ENCODE measurements at places on chromosomes 4 and X.

GRCh38 chr4:138572007-138572406 is 329.9 kb upstream of the SLC7A11 start:
- DNase-seq = no peak

GRCh38 chr4:104868958-104869357 is 277.7 kb upstream of the TET2 start:
- no peak for DNase-seq

- DNase-seq = no peak
Observed at GRCh38 chr4:119100655-119101054, 35.0 kb upstream of the MYOZ2 start.

DNA sequence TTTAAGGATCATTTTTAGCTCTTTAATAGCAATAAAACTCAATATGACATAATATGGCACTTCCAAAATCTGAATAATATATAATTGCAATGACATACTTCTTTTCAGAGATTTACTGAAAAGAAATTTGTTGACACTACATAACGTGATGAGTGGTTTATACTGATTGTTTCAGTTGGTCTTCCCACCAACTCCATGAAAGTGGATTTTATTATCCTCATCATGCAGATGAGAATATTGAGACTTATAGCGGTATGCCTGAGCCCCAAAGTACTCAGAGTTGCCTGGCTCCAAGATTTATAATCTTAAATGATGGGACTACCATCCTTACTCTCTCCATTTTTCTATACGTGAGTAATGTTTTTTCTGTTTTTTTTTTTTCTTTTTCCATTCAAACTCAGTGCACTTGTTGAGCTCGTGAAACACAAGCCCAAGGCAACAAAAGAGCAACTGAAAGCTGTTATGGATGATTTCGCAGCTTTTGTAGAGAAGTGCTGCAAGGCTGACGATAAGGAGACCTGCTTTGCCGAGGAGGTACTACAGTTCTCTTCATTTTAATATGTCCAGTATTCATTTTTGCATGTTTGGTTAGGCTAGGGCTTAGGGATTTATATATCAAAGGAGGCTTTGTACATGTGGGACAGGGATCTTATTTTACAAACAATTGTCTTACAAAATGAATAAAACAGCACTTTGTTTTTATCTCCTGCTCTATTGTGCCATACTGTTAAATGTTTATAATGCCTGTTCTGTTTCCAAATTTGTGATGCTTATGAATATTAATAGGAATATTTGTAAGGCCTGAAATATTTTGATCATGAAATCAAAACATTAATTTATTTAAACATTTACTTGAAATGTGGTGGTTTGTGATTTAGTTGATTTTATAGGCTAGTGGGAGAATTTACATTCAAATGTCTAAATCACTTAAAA is 15.3 kb downstream of the ALB start:
- DNase-seq = no peak

GRCh38 chr4:83629945-83630721 is 94.2 kb downstream of the GPAT3 start:
- no peak for DNase-seq

GRCh38 chr4:52094376-52095145 is 43.5 kb downstream of the SPATA18 start:
- no peak for DNase-seq

- DNase-seq = no peak
Observed at GRCh38 chr4:25001509-25001908, 29.2 kb downstream of the LGI2 start.

GRCh38 chrX:108734426-108734825 is 1.9 kb downstream of the IRS4 start:
- no peak for DNase-seq

GRCh38 chrX:10278716-10279115 is 121.9 kb downstream of the CLCN4 start:
- DNase-seq = no peak

DNA sequence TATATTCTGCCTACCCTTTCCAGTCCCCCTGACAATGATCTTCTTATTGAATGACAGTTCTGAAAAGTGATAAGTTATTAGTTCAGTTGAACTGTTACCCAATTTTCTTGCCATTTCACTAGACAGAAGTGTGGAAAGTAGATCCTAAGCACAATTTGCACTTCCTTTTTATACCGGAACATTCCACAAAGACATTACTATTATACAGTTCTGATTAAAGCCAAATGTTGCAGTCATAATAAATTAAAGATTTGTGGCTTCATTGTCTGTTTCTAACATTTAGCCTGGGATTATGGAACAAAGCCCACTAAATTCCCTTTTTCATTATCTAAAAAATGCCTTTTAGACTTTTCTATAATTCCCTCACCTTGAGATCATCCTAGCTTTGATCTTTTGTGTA is 13.8 kb downstream of the SH3BGRL start:
- DNase-seq = no peak

- DNase-seq = no peak
Observed at GRCh38 chr4:117773064-117773936, 261.0 kb upstream of the NDST3 start.

DNA sequence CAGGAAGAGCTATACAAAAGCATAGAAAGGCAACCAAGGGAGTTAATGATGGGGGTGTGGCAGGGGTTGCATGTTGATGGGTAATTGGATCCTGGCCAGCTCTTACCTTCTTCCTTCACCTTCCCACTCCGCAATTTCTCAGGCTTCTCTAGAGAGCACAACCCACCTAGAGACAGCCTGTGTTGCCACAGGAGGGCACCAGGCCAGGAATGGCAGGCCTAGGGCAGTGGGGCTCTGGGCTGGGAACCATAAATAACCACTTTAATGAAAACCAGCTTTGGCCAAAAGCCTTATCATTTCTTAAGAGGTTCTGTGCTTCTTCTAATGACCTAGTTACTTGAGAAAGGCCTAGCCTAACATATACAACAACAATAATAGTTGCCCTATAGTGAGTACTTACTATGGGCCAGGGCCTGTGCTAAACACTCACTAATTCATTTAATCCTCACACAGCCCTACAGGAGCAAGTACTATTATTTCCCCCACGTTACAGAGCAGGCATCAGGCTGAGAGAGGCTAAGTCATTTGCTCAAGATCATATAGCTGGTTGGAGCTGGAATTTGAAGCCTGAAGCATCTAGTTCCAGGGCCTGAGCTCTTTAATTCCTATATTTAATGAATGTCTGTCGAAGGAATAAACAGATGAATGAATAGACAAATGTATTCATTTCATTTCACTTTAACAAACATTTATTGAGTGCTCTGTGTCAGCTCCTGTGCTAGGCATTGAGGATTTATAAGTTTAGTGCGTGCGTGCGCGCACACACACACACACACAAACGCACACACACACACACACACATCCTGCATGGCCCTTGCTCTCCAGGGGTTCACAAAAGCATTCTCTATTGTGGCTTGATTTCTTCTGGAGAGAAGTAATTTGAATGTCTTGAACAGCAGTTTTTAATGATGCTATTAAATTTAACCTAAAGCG is 66.8 kb downstream of the RTL9 start:
- DNase-seq = no peak

DNA sequence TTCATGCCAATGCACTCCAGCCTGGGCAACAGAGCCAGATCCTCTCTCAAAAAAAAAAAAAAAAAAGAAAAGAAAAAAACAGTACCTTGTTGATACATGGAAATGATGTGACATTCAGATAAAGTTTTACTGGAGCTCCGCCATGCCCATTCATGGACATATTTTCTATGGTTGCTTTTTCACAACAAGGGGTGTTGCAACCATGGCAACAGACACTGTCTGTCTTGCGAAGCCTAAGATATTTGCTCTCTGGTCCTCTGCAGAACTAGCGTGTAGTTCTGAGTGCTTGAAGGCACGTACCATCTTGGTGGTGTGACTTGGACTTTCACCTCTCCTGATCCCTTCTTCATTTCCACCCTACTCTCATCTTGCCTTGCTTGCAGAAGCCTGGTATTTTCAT is 53.2 kb downstream of the TBL1X start:
- DNase-seq = no peak

GRCh38 chrX:56798339-56798711 is 69.3 kb downstream of the NBDY start:
- DNase-seq = no peak

- DNase-seq = no peak
Observed at GRCh38 chr4:21656832-21657231, 291.7 kb downstream of the KCNIP4 start.

DNA sequence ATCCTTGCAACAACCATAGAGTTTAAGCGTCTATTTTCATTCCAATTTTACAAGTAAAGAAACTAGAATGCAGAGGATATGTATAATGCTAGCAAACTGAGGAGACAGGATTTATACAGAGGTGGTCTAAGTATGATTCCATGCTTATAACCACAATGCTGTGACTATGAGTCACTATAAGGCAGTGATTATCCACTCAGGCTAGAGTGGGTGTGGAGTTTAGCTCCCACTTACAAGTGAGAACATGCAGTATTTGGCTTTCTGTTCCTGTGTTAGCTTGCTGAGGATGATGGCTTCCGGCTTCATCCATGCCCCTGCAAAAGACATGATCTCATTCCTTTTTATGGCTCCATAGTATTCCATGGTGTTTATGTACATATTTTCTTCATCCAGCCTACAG is 41.6 kb upstream of the EDA2R start:
- DNase-seq = no peak

DNA sequence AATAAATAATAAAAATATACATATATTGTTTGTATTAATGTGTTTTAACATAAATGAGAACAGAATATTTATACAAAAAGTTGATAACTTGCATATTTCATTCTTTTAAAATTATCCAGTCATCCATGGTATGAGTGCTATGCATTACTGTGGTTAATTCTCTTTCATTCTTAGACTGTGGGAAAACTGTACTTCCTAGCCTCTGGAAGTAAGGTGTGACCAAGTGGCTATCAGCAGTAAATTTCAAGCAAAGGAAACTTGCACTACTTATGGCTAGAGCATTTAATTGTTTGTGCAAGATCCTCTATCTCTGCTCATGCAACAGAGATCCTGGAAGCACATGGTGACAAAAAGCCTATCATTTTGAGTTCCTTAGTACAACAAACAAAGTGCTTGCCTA is 1054.5 kb upstream of the PABPC4L start:
- no peak for DNase-seq

DNA sequence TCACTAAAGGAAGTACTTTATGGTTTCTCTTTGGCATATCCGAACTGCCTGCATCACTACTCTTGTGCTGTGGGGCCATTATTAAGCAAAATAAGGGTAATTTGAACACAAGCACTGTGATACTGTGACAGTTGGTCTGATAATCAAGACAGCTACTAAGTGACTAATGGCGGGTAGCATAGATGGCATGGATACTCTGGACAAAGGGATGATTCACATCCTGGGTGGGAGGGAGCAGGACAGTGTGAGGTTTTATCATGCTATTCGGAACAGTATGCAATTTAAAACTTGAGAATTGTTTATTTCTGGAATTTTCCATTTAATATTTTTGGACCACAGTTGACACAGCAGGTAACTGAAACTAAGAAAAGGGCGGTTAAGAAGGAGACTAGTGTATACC is 52.6 kb upstream of the CITED1 start:
- DNase-seq = no peak

GRCh38 chr4:165096776-165097175 is 15.9 kb downstream of the TMEM192 start:
- no peak for DNase-seq

DNA sequence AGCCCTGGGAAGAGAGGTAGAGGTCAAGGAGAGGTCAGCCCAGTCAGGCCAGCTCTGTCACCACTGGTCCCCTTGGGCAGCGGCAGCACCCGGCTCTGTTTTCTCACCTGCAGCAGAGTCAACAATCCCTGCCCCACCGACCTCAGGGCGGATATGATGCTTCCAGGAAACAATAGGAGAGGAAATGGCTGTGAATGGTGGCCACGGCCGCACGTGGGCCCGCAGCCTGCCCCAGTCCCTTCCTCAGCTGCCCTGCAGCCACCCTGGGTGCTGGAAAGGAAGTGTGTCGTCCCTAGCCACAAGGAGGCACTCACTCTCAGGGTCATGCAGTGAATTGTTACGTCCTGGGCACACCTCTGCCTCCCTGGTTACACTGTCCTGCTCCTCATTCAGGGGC is 92.5 kb upstream of the ENPP6 start:
- no peak for DNase-seq

DNA sequence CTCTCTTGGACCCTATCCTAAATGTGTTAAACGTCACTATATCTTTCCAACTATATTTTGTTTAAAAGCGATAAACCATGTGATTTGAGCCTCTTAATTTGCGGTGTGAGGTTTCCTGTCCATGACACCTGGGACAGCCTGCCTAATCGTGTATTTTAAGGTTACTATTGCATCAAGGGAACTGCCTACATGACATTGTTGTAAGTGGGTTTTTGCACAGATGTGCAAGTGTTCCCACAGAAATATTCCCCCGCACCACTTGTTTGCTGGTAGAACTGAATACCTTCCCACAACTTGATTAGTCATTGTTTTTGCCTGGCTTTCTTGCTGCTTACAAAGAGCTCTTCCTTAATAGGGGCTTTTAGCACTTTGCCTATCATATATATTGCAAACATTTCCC is 5.1 kb upstream of the FAM184B start:
- DNase-seq = no peak

DNA sequence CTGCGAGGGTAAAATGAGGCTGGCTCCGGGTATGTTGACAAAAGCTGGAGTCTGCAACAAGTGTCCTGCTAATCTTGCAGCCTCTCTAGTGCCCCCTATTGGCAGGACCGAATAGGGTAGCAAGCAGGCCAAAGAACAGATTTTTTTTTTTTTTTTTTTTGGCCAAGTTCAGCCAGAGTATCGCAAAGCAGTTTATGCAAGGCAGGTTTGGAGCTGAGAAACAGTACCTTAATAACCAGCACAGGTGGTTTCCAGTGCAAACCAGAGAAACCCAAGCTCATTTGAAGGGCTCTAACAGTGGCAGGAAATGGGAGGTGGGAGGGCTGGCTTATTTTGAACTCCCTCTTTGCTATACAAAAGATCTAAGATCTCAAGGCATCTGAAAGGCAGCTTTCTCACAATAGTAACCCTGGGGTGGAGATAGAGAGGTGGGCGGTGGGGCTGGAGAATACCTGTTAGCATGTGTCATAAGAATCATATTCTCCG is 38.2 kb upstream of the OCIAD2 start:
- no peak for DNase-seq

- no peak for DNase-seq
Observed at GRCh38 chrX:107205770-107206696, at the start of the genes DNAAF6 and NUP62CL. TSS of gene DNAAF6 (plus strand) at chrX:107206611. CDS start at chrX:107212876, 6,265 bp downstream. TSS of gene NUP62CL (minus strand) at chrX:107206433. CDS start at chrX:107175146, 31,287 bp downstream.

GRCh38 chr4:84841435-84841834 is 125.1 kb downstream of the WDFY3 start:
- no peak for DNase-seq

DNA sequence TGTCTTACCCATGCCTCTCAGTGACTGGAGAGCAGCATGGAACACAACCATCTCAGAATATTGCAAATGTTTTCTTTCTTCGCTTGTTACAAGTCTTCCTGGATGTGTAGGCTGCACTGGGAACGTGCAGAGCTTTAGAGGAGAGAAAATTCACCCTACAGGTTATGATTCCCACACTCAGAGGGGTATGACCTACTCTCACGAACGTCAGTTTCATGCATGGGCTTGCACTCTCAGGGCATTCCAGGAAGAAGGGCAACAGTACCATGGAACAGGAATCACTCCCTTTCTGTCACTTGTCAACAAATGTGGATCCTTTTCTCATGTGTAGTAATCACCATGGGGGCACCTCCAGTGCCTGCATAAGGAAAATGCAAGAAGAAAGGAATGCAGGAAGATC is 75.8 kb downstream of the NBDY start:
- DNase-seq = no peak

- no peak for DNase-seq
Observed at GRCh38 chrX:71225009-71225408, 2.0 kb downstream of the GJB1 start.
